ENCODE measurements at places on chromosomes 4 and X.

DNA sequence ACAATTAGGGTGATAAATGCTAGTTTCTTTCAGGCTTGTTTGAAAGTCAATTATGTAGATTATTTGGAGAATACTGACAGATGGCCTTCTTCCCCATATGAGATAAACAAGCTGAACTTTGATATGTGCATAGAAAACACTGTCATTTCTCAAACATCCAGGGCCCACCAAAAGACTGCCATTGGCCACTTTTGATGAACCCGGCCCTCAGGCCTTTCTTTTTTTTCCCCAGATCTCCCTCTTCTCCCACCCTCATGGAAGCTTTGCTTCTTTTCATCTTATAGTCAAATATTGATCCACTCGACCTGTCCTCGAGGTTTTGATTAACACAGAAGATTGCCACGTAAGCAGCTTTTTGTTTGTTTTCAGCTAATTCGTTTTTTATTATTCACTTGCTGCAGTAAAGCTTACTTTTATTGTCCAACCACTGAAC lies 377.4 kb downstream of the SMARCA1 start:
- DNase-seq = no peak

DNA sequence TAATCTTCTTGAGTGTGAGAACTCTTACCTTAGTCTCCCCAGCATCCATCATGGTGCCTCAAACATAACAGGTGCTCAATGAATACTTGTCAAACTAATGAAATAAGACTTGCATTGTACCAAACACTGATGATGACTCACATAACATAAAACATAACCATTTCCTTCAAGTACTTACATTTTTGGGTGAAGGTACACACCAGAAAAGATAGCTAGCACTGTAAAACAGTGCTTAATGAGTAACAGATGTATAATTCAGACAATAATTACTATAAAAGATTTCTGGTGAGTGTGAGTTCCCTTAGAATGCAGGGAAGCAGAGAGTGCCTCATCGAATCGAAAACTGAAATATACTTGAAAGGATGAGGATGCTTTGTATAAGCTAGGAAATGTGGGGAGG lies 70.1 kb upstream of the HCCS start:
- no peak for DNase-seq

- DNase-seq = no peak
Measured at GRCh38 chrX:68878977-68879645, 50.3 kb downstream of the EFNB1 start.

DNA sequence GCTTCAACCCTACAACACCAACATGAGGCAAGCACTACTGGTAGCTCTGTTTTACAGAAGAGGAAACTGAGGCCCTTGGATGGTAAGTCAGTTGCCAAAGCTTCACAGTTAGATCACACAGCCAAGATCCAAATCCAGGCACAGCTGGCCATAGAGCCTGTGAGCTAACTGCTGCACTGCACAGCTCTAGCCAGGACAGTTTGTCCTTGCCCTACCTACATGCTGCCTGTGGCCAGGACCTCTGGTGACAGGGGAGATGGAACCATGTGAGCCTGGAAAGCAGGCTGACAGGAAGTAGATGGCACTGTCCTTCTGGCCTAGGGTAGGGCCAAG lies 257.8 kb downstream of the FBXW7 start:
- no peak for DNase-seq

DNA sequence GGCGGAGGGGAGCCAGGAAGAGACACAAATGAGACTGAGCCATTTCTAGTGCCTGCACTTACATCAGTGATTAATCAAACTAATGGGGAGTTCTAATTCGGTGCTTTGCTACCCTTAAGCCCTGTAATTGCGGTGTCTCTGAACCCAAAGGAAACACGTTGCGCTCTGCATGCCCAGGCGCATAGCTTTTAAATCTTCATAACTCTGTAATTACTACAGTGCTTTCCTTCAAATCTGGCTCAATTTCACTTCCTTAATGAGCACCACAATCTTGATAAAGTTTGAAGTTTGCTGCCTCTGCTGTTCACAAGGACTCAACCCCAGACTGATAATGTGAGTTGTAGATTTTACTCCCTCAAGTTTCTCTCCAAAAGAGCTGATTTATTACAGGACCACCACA lies 5.7 kb upstream of the NHS start:
- DNase-seq = no peak

- no peak for DNase-seq
Measured at GRCh38 chrX:86078650-86079049, 31.3 kb upstream of the CHM start.

- no peak for DNase-seq
Measured at GRCh38 chrX:7316887-7317286, 168.9 kb upstream of the PUDP start.

DNA sequence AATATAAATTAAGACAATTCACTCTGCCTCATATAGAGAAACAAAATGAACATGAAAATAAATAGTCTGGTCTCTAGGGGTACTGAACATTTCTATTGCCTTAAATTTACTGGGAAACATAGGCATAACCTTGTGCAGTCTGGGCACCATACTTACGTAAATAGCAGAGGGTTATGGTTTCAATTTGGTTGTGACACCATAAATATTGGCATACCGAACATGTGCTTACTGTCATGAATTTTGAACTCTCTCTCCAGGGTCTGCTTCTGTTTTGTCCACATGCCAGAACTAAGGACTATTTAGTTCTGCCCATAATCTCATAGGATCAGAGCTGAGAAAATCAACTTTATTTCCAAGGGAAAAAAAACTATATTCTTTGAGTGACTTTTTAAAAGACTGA lies 17.6 kb downstream of the PDGFC start:
- no peak for DNase-seq

DNA sequence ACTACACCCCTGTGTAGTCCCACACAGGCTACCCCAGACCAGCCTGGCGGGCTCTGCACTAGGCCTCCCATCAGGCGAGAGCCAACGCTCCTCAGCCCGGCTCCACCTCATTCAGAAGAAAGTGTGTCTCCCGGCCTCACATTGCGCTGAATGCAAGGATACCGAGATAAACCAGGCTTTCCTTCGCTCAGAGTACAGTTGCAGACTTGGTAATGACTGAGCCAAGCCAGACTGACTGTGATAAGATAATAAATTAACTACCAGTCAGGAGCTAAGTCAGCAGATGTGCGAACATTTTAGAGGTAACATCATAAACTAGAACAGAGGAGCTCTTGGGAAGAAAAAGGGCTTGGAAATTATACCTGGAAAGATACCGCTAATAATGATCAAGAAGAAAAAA lies 397.6 kb downstream of the TRIML1 start:
- DNase-seq = no peak

- DNase-seq = no peak
Measured at GRCh38 chrX:129235903-129236302, 287.4 kb downstream of the SMARCA1 start.

DNA sequence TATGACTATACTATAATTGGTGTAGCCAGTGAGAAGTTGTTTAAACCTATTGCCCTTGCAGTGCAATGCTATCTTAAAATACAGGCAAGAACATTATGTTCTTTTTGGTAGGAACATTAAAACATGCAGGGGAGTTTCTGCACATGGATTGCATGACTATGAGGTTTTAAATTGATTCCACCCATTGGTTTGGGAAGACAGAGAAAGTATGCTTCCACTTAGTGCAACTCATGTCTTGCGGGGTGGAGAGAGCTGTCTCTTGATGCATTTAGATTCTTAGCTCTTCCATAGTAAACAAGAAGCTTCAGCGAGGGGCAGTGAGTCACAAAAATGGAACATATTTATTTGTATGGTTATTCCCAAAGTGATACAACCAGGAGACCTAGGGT lies 39.5 kb upstream of the RASL11B start:
- DNase-seq = no peak

DNA sequence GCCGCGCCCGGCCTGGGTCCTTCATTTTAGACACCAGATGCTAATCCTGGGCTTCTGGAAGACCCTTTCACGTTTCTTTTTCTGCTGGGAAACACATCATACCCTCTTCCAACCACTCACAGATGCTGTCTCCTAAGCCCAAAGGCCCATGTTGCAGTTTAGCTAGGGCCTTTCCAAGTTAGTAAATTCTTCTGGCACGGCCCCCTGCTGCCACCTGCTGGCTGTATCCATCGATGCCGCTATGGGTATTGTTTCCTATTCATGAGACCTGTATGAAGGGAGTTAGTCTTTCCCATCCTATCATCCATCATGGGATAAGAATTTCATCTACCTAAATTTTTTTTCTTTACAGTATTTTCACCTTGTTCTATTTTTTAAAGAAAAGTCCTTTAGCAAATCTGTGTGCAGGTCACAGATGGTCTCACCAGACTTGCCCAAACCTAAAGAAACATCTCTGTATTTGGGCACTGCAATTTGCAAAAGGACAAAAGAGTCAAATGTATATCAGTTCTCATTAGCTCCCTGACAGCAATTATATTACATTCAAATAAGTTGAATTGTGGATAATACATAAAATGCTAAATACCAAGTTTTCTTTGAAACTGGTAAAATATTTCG lies 37.8 kb upstream of the SLC9A7 start:
- DNase-seq = peak; percentile 40

DNA sequence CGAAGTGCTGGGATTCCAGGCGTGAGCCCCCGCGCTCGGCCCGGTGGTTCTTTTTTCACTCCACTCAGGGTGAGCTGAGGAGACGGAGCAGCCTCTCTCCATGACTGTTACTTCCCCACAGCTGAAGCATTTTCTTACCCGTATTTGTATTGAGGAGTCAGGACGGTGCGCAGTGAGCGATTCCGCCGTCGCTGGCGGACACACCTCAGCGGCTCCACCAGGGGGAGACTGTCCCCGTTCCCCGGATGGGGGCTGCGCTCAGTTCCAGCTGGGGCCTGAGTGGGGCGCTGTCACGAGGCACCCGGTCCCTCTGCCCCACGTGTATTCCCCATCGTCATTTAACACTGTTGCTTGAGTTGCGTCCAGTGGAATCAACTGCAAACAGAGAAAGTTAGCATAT lies 844.0 kb upstream of the FRG1 start:
- no peak for DNase-seq

DNA sequence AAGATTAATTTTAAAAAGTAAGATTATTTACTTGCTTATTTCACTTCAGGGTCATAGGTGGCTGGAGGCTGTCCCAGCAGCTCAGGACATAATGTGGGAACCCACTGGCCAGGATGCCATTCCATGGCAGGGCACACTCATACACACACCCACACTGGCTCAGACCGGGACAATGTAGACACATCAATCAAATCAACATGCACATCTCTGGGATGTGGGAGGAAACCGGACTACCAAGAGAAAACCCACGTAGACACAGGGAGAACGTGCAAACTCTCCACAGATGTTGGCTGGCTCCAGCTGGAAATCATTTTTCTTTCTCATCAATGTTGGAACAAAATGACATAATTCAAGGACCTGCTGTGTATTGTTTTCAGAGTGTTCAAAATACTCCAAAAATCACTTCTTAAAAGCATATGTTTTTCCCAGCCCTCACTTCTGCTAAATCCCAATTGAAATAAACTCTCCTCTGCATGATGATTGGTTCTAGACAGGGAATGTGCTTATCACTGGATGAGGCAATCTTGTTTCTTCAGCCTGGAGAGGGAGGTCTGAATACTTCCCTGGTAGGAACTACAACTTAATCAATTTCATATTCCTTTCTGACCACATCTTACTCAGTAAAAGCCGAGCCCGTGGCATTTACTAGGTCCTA lies 18.6 kb upstream of the CPE start:
- DNase-seq = no peak

DNA sequence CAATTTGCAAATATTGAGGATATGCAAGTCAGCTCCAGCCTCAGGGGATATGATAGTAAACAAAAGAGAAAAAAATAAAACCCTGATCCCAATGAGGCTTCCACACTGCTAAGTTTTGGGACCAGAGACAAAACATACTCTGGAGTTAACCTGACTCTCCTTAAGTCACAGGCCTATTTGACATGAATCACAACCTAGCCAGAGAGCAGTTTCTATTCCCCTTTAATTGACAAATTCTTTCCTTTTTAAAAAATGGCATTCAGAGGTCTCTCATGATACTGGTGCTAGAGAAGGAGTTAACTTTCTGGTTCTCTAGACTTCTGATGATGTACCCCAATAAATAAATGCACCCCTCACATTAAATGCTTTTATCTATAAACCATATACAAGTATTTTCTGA lies 8.8 kb downstream of the ACSL1 start:
- DNase-seq = no peak

Data from stimulated activated CD8-positive, alpha-beta memory T cell treated with anti-CD3 and anti-CD28 coated beads, Interleukin-2, amount 100 ng/mL, for 1 hour (primary cell).